CD4-positive, alpha-beta T cell treated with Interferon alpha-2 for 1 hour (primary cell): ENCODE measurements at places on chromosomes 13 and 19.

DNA sequence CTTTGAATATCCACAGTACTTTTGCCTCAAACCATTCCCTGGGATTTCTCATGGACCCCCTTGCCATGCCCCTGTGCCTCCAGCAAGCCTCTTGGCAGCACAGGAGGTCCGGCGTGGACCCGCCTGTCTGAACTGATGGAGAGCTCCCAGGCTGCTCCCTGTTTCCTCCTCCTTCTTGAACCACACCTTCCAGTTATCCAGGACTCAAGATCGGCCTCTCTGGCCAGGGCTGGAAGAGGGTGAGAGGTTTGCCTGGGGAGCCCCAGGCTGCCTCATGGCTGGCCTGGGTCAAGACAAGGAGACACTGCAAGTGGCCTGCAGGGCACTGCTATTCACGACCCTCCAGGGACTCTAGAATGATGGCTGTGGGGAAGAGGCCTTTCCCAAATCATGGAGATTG is 93.6 kb upstream of the WASF3 start:
- no peak for DNase-seq

DNA sequence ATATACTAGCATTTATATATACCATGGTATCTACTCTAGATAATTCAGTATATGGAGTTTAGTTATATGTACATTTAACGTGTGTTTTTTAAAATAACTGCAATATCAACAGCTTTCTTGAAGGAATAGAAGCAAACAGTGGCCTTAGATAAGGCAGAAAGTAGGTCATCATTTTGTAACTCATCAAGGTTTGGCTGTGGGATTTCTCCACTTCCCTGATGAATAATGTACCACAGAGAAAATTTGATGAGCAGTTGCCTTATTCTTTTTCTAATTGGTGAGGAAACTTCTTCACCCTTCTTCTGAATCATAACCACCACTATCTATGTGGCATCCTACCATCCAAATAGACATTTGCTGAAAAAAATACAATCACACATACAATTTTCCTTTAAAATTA is 590.2 kb upstream of the SPRY2 start:
- no peak for DNase-seq

DNA sequence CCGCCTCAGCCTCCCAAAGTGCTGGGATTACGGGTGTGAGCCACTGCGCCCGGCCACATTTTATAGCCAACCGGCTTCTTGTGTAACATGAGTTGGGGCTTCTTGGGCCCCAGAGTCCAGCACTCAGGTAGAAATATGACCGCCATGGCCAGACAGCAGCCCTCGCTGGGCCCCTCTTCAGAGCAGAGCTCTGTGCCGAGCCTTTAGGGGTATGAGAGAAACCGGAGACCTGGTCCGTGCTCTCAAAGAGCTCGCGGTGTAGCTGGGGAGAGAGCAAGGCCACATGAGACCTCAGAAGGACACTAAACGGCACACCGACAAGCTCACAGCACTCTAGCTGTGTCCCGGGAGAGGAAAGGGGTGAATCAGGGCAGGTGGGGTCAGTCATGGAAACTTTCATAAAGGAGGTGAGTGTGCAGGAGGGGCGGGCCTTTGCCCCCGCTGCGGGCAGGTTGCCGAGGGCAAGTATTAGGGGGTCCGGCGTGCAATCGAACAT is 15.8 kb downstream of the ACTN4 start:
- no peak for DNase-seq

GRCh38 chr13:40438022-40438680 is 228.3 kb downstream of the FOXO1 start:
- no peak for DNase-seq

- no peak for DNase-seq
Observed at GRCh38 chr19:51012661-51013190, 6.8 kb downstream of the KLK10 start.

DNA sequence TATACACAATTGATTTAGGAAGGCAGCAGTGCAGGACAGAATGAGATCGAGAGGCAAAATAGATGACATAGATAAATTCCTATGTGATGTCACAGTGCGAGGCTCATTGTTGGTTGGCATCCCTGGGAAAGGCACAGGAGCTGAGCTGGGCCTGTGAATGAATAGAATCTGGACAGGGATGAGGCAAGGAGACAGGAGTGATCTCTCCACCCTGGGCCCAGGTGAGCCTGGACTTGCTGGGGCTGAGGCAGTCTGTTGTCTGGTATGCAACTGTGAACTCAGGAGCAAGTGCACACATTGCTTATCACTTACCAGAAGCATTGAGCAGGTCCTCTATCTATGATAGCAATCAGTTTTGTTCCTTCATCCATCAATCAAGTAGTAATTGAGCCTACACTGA is 48.2 kb upstream of the ESD start:
- DNase-seq = no peak
